Ammon's horn (tissue), 1 donor: ENCODE measurements at places on chromosomes 2 and 18.
A peak's percentile ranks its signal among the peaks of the same experiment; 100 is the strongest.

DNA sequence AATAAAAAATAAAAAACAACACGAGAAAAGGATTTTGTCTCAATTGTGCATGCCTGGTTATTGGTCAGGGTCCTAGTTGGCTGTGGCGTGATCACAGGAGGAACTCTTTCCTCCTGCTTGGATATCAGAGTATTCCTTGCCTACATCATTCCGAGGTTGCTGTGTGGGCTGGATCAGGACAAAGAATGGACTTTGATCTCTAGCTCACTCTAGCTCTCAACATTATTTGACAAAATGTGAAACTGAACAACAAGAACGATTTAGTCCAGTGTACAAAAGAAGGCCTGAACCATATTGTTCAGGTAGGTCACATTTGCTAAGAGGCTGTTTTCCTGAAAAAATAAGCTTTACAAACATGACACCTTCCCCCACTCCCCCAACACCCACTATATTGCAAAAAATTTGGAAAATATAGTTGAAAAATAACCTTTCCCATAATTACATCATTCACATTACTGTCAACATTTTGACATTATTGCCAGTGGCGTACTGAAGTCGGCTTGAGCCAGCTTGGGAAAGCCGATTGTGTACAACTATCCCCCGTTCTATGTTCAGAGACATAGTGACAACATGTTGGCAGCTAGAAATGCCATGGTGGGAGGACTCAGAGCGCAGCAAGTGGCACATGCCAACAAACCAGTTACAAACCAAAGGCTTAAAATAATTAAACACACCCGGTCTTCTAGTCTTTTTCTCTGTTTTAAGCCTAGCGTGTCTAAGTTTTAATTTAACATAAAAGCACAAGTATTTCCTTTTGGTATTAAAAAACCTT lies 179.0 kb downstream of the LPIN1 start:
- peak; percentile 65 for DNase-seq

DNA sequence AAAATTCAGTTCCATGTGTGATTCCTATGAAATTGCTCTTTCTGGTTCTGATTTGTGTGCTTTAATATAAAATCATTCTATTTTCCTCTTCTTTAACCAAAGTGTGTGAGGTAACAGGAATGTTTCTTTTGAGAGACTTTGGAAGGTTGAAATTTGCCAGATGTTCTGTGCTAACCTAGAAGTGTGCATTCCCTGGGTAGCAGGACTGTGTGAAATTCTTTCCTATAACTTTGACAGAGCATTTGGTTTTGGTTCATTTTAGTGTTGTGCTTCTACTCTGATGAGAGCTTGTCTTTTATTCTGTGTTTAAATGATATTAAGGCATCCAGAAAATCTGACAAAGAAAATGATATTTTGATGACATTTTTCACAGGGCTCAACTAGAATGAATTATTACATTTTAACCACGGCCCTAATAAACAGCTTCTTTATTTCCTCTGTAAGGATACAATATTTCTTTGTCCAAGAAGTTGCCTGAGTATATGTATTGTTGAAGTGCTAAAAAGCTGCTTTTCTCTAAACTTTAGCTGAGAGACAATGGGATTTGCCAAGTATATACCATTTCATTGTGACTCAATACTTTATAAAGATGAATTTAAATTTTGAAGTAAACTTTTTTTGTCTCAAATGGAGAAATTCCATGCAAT lies 34.7 kb upstream of the DLX1 start:
- no peak for DNase-seq

GRCh38 chr2:149020432-149020851 lies 18.1 kb upstream of the LYPD6B start:
- DNase-seq, result no peak

DNA sequence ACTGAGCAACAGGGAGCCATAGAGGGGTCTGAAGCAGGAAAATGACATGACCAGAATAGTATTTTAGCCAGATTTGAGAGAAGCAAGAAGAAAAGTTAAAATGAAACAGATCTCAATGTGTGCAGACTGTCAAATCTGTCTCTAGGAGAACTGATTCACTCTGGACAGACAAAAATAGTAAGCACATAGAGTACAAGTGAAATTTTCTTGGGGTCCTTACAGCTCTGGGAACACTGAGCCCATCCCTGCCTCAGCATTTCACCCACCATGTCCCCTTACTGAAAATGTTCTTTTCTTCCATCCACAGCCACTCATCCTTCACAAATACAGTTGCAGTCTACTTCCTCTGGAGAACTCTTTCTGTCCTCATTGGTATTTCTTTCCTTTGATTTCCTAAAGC lies 359.2 kb downstream of the MTX2 start:
- no peak for DNase-seq

DNA sequence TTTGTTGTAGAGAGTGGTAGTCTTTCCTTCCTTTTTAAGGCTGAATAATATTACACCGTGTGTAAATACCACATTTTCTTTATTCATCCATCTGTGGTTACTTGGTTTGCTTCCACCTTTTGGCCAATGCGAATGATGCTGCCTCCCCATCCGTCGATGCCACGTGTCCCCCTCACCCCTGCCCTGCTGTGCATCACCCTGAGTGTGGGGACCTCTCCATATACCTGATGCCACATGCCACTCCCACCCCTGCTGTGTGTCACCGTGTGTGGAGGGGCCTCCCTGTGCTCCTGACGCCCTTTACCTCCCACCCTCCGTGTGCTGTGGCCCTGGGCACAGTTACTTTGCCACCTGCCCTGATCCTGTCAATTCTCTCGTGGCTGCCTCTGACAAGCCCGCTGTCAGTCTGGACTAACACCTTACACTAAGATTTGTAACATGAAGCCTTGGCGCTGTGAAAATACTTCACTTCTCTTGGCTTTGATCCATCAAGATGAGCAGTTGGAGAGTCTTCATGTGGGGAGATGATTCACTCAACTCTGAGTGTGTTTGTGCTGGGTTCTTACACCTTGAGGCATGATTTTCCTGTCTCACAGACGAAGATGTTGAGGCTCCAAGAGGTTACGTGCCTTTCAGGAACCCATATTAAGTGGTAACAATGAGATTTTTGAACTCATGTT lies 234.0 kb downstream of the ZNF407 start:
- DNase-seq, result no peak

- no peak for DNase-seq
Observed at GRCh38 chr18:44537526-44537925, 143.2 kb upstream of the SETBP1 start.

DNA sequence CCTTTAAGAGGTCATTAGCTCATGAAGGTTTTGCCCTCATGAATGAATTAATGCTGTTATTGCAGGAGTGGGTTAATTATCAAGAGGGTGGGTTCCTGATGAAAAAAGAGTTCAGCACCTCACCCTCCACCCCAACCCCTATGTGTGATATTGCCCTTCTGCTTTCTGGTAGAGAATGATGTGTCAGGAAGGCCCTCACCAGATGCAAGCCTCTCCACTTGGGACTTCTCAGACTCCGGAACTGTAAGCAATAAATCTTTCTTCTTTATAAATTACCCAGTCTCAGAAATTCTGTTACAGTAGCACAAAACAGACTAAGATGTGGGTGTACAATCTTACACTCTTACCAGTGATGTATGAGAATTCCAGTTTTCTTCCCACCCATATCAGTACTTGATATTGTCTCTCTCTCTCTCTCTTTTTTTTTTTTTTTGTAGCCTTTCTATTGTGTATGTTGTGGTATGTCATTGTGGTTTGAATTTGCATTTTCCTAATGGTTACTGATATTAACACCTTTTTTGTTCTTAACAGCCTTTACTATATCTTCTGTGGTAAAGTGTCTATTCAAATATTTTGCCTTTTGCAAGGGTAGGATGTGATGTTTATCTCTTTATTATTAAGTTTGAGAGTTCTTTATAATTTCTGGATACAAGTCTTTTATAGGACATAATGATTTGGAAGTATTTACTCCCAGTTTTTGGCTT lies 10.4 kb upstream of the MAP2 start:
- no peak for DNase-seq

DNA sequence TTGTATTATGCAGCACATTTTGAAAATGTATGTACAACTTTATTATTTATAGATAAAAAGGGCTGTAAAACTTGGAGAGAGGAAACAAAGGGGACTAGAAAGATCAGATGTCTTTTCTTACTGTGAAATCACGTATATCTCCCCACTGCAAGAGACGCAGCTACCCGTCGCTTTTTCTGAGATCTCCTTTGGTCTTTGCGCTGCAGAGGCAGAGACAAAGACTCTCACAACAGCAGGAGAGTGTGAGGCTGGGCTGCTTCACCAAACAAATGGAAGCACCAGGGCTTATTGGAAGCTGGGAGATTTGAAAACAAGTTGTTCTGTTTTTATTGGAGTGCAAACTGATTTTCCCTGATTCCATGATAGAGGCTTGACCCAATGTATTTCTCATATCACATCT lies 129.0 kb upstream of the PARD3B start:
- no peak for DNase-seq

- DNase-seq, result no peak
Observed at GRCh38 chr2:17461087-17461475, 57.2 kb downstream of the RAD51AP2 start.
